ENCODE measurements at places on chromosomes 5 and 9.

DNA sequence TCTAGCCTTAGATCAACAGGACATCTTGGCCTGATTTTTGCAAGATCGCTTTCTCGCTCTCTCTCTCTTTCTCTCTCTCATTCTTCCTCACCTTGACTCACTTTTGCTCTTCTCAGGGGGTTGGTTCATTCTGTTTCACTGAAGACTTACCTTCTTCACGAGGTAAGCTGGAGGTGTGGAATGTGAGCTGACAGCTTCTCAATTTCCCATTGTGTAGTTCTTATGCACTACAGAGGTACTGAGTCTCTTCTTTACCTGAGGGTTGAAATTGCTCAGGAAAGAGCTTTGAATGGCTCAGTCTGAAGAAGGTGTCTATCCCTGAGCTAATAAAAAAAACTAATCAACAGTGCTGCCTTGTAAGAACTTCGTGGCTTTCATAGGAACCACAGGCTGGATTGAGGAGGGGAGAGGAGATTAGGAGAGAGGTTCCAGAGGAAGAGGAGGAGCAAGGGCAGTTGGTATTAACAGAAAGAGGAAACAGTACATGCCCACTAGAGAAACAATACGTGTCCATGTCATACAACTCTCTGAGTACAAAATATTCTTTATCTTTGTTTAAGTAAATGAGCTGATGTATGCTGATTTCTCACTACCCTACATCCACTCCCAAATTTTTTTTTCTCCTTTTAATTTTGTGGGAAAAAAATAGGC is 192.2 kb downstream of the TMEM167A start:
- no peak overlapping the region for H3K27ac ChIP-seq
- H3K4me1 ChIP-seq: peaks cover 4% of the 10 kb centered on the region
- no peaks in the 10 kb centered on the region for H3K36me3 ChIP-seq
- no peak for DNase-seq
- peaks cover 44% of the 10 kb centered on the region for H3K27me3 ChIP-seq

GRCh38 chr5:1876660-1877064 is 6.1 kb downstream of the IRX4 start:
- no peak for DNase-seq
- peaks cover 70% of the 10 kb centered on the region for H3K27me3 ChIP-seq
- no peak overlapping the region for H3K27ac ChIP-seq
- no peaks in the 10 kb centered on the region for H3K36me3 ChIP-seq
- H3K4me1 ChIP-seq: no peaks in the 10 kb centered on the region
- no peak overlapping the region for H3K4me3 ChIP-seq

DNA sequence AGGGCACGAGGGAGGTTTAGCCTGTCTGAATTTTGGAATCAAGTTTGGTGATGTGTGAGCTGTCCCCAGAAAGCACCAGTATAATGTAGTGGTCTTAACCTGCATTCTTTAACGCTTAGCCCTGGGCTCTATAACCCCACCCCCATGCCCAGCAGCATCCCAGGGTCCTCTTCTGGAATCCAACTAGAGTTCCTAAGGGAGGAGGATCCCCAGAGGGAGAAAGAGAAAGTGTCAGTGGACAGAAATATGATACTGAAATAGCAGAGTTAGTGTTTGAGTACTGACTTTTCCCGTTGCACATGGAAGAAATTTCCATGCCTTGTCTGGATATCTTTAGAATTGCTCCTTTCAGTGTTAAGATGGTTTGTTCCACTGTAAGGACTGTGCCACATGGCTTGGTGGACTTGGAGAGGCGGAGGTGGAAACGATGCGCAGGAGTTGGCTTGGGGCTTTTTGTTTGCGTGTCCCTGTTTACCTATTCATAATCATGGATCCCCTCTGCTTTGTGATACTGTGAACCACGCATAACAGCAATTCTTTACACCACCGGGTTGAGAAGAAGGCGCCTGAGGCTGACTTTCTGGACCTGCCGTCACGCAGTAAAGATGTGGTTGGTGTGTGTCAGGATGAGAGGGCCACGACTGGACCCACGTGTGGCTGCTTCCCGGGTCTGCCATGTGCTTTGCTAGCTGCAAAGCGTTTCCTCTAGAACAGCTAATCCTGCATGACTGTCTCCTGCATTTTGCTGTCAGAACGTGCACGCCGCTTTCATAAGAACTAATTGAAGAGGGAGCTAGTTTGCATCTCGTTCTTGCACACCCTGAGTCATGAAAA is 142.3 kb downstream of the SMARCA2 start:
- no peaks in the 10 kb centered on the region for H3K27me3 ChIP-seq
- H3K4me1 ChIP-seq: peaks cover 17% of the 10 kb centered on the region
- peak; percentile 92 for DNase-seq
- H3K27ac ChIP-seq: peak overlapping the region; percentile 83
- no peaks in the 10 kb centered on the region for H3K36me3 ChIP-seq
- peak overlapping the region; percentile 76 for H3K4me3 ChIP-seq

- no peak overlapping the region for H3K4me3 ChIP-seq
- no peak overlapping the region for H3K27ac ChIP-seq
- H3K27me3 ChIP-seq: peaks cover 15% of the 10 kb centered on the region
- no peak for DNase-seq
These were observed 72.5 kb downstream of the APTX start for GRCh38 chr9:32928912-32929311.

DNA sequence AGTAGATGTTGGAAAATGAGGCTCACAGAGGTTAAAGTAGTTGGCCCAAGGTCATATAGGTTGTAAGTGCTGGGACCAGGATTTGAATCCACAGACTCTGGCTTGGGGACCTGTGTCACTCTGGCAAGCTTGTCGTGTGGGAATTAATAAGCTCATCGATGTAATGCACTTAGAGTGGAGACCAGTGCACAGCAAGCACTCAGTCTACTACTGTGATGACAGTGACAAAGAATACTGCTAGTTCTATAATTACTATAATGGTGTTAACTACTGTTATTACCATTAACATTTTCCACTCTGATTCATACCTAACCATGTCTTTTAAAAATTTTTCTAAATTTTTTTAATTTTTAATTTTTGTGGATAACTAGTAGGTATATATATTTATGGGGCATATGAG is 12.8 kb downstream of the PAM start:
- DNase-seq: no peak
- H3K36me3 ChIP-seq: no peaks in the 10 kb centered on the region
- H3K27me3 ChIP-seq: no peaks in the 10 kb centered on the region
- H3K4me3 ChIP-seq: no peak overlapping the region

- H3K36me3 ChIP-seq: no peaks in the 10 kb centered on the region
- H3K27ac ChIP-seq: no peak overlapping the region
- no peaks in the 10 kb centered on the region for H3K27me3 ChIP-seq
- H3K4me1 ChIP-seq: peaks cover 6% of the 10 kb centered on the region
These were observed 40.9 kb downstream of the C5orf15 start for GRCh38 chr5:133927300-133928180.
